Cardiac septum (tissue), 1 donor: ENCODE measurements at places on chromosomes 16 and 17.

GRCh38 chr17:81090361-81091136, 55.6 kb downstream of the BAIAP2 start:
- no peak for DNase-seq

DNA sequence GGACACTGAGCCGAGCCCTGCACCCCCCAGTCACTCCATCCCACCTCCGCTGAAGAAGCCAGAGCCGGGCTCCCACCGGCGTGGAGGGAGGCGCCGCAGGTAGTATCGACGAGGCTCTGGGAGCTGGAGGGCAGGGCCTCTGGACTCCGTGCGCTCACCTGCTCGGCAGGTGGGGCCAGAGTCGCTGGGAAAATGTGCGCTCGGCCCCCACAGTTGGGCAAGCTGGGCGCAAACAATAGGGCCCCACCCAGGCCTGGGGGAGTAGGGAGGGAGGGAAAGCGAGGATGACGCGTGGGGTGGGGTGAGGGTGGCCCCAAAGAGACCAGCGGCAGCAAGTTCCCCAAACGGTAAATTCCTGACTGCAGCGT, 668 bp downstream of the JUP start:
- no peak for DNase-seq

DNA sequence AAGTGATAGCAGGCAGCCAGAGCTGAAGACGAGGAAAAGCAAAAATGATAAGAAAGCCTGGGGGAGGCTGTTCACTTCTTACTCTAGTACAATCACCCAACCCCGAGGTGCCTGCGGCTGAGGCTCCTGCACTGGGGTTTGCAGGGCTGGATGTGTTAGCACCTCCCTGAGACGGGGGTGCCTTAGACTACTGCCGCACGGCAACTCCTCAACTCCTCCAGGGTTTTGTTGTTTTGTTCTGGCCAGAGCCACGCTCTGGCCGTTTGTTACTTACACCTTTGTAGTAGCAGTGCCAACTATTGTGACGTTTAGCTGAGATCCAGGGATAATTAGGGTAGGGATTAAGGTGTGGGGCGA, 51.5 kb downstream of the LDHD start:
- DNase-seq, result no peak

DNA sequence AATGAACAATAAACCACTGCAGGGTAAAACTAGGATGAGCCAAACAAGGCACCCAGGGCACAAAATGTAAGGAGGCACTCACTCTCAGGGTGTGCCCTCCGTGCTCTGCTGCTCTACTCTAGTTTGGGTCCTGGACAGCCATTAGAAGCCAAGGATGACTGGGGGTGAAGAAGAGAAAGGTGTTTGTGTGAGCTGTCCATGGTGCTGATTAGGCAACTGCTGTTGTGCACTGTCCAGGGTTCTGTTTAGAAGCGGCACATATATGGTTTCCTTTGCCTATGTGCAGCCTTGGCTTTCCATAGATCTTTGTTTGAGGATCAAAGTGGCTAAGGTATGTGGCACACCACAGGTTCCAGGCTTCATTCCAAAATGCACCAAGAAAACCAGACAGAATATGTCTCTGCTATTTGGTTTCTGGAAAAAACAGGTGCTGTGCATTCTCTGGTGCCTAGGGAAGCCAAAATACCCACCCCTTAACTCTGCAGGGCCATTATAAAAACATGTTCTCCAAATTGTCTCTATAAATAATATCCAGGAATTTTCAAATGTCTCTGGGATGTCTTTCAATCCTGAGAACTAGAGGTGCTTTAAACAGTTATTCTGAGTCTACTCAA, 123.5 kb downstream of the CBLN1 start:
- no peak for DNase-seq

DNA sequence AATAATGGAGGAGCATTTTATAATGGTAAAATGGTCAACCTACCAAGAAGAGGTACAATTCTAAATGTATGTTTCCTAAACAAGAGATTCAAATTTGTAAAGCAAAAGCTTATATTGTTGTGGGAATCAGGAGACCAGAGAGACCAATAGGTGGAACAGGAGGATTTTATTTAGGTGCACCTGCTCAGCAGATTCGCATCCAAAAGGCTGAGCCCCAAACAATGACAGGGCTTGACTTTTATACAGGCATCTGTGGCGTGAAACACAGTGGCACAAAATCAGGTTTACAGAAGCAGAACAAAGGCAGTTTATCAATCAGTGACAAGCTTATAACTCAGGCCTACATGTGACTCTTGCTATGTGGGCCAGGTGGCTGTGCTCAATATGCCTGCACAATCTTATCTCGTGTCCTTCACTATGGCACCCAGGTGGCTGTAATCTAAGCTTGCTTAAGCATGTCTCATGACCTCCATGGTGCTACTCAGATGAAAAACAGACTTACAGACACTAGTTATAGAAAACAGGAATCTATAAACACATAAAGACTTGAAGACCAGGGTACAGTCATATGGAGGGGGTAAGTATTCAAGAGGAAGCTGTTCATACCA, 780.2 kb upstream of the CA10 start:
- no peak for DNase-seq

- no peak for DNase-seq
Observed at GRCh38 chr17:14381606-14382005, 80.7 kb downstream of the HS3ST3B1 start.
